Activated CD4-positive, alpha-beta memory T cell treated with anti-CD3 and anti-CD28 coated beads, Interleukin-2, amount 10 ng/mL, durations not matched to agents 7 days and 5 days (primary cell): ENCODE measurements at places on chromosomes 2 and 18. TPM values are rescaled to one million over a fixed set of nuclear protein-coding genes. Genes with fewer than 3 reads are reported as not detected.

GRCh38 chr2:149926149-149926548, 338.6 kb upstream of the MMADHC start:
- no peak for DNase-seq

- peak; percentile 67 for DNase-seq
These were observed 117.3 kb downstream of the LPIN1 start for GRCh38 chr2:11863513-11864328.

DNA sequence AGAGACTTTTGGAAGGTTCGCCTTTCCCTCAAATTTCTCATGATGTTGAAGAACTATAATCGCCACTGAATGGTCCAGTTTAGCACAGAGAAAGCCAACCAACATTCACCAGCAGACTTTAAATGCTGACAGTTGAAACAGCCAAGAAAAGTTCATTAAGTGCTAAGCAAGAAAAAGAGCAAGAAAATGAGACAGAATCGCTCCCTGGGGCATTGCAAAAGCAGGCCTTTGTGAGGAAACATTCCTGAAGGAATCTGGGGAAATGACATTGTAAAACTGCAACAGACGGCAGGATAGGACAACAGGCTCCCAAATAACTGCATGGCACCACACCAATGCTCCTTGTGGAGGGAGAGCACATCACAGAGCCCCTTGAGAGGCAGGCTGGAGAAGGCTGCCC, 269.3 kb upstream of the ID2 start:
- no peak for DNase-seq

- no peak for DNase-seq
These were observed 59.5 kb downstream of the ABCG8 start for GRCh38 chr2:43898134-43898837.

DNA sequence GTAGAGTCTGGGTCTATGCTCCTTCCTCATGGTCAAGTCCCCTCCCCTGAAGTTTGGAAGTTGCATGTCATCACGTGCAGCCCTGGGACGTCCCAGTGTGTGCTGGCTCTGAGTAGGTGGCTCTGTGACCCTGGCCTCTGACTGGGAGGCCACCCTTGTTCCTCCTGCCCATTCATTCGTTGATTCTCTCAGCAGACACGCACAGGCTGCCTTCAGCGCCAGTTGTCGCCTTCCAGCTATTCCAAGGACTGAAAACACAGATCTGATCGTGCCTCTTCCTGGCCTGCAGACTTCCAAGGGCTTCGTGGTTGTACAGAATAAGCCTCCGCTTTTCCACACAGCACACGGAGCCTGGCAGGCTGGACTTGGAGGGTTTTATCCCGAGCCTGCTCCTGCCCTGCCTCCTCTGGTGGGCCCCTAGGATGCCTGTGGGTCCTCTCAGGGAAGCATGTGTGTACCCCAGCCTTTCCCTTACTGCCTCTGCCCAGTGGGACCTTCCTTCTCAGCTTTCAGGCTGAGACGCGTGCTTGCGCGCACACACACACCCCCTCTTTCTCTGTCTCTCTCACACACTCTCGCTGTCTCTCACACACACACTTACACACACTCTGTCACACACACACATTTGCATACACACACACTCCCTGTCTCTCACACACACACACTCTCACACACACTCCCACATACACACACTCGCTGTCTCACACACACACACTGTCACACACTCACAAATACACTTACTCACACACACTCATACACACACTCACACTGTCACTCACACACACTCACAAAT, 17.7 kb downstream of the SH3BP4 start:
- no peak for DNase-seq

- DNase-seq = no peak
These were observed 21.6 kb downstream of the DNMT3A start for GRCh38 chr2:25320077-25320476.

GRCh38 chr18:66734451-66734850, 130.6 kb upstream of the CDH19 start:
- no peak for DNase-seq

CD8B2 gene
- not detected for total RNA-seq

DNA sequence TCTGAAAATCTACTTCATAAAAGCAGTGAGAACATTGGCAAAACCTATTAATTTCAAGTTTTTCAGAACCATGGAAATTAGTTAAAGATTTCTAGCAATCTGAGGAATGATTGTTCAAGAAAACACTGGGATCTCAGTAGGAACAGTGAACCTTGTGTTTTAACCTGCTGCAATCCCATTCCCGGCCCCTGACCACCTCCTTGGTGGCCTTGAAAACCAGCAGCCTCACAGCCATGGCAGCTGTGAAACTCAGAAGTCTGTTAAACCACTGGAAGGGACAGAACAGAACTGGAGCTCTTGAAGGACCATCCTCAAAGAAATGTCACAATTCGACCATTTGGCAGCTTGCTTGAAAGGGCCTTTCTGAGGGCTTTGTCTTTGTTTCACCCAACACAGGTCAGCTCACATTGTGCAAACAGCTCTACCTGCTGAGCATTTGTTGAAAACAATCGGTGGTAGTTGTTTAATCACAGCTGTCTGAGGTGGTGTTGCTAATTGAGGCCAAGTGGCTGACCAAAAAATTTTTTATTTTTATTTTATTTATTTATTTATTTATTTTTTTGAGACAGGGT, 25.8 kb downstream of the NEDD4L start:
- no peak for DNase-seq

- DNase-seq = no peak
These were observed 56.7 kb downstream of the SDC1 start for GRCh38 chr2:20168048-20168726.

CFC1 gene
- not detected for total RNA-seq

SKOR2 gene
- not detected for total RNA-seq

DNA sequence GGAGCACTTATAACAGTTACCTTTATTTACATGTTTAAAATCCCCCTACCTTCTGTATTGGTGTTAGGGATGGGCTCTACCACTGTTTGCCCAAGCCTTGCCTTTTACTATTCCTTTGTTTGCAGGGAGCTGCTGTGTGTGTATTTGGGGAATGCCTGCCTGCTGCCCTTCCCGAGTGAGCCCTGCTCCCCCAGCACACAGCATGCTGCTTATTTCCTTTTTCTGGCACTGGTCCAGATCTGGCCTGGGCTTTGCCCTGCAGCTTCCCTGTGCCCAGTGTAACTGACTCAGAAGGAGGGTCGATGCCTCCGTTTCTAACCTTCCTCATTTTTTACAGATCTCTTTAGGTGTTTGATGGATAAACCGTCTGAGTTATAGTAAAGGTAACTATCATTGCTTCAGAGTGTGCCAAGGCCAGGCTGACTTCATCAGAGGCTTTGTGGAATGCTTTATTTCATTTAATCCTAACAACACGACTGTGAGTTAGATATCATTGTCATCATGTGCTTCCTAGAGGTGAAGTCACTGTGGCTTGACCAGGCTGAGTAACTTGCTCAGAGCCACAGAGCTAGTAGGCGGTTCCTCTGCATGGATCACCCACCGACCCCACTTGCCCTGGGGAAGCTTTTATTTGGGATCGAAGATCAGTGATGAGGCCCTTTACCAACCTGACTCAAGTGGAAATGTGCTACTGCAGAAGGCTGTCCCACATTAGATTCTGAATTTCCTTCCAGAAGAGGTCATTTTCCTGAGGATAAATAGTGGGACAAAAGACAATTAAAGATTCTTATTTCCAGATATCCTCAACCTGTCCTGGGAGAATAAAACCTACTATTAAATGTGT, 238.8 kb downstream of the ZNF407 start:
- no peak for DNase-seq

DNA sequence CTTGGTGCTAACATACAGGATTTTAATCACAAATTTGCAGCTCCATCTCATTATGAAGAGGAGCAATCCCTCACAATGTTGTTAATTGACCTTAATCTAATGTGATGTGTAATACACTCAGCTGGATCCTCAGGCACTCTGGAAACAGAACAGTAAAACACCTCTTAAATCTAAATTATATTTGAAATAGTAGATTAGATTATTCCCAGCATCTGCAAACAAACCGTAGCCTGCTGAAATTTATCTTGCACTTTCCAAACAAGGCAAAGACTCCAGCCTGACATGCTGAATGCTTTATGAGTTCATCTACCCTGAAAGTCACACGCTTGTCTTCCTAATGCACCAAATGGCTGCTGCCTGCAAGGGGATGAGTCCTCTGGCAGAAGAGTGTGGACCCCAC, 402.3 kb upstream of the GYPC start:
- no peak for DNase-seq

GRCh38 chr2:84846741-84847142, 34.1 kb downstream of the TRABD2A start:
- no peak for DNase-seq
